ENCODE measurements at places on chromosomes 13 and 19.

GRCh38 chr19:41001243-41001971 lies 10.3 kb downstream of the CYP2B6 start:
- DNase-seq = no peak

- DNase-seq = no peak
These were observed 2.3 kb downstream of the ATP13A1 start for GRCh38 chr19:19661141-19661674.

DNA sequence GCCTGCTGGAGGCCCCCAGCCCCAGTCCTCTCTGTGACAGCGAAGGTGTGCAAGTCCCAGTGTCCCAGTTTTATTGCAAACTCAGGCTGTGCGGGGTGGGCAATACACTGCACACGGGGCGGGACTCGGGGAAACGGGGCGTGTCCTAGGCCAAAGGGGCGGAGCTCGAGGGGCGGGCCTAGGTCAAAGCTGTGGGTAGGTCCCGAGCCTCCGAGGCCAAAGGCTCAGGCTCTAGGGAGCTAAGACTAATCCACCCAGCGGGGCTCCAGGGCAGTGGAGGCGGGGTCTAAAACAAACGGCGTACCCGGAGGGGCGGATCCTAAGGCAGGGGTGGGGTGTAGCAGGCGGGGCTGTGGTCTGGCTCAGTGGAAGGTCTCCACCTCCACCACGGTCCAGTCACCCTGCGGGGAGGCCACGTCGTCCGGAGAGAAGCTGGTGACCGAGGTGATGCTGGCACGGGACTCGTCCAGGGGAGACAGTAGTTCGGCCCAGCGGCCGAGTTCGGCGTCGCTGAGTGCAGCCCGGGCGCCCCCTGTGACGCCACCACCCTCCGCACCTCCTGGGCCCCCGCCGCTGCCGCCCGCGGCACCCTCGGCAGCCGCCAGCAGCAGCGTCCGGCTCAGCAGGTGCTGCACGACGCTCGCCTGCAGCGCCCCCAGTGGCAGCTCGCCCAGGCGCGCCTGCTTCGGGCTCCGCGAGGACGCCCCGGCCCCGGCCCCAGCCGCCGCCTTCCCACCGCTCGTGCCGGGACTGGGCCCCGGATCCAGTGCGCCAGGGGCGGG lies 5.3 kb downstream of the PRR36 start:
- DNase-seq = peak; percentile 83

DNA sequence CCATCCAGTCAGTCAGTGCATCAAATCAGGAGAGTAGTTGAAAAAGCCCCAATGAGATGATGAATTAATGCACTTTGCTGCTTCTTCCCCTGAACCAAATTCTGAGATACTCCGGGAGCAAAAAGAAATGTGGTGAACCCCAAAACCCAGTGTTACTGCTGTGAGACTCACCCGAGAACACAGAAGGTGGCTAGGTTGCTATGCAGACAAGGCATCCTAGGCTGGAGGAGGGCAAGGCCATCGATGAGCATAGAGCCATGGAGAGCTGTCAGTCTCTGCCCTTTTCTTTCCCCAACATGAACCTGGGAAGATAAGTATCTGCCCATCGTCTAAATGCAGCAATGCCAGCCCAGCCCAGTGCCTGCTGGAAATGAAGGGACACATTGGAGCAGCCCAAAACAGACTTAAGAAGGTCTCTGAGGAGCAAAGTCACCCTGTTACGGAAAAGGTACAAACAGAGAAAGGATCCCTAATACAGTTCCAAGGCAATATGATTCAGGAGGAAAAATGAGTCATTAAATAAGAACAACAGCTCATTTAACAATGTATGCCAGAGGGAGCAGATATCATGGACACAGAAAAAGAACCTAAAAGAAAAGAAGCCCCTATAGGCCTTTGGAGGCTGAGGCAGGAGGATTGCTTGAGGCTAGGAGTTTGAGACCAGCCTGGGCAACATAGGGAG lies 272.0 kb downstream of the FOXO1 start:
- no peak for DNase-seq

DNA sequence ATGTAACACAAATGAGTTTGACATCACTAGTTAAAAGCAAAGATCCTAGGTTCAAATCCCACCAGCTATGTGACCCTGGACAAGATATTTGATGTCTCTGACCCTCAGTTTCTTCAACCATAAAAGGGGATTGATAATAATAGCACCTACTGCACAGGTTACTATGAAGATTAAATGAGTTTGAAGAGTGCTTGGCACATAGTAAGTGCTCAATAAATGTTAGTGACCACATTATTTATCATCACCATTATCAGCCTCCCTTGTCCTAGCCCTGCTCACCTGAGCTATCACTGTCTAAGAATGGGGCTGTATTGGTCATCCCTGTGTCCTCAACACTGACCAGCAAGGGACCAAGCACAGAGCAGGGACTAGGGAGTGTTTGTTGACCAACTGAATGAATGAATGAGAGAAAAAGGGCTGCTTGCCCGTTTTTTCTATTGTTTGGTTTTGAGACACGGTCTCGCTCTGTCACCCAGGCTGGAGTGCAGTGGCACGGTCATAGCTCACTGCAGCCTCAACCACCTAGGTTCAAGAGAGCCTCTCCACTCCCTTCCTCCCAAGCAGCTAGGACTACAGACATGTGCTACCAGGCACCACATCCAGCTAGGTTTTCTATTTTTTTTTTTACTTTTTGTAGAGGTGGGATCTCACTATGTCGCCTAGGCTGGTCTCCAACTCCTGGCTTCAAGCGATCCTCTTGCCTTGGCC lies 26.6 kb upstream of the DACT3 start:
- DNase-seq = no peak

DNA sequence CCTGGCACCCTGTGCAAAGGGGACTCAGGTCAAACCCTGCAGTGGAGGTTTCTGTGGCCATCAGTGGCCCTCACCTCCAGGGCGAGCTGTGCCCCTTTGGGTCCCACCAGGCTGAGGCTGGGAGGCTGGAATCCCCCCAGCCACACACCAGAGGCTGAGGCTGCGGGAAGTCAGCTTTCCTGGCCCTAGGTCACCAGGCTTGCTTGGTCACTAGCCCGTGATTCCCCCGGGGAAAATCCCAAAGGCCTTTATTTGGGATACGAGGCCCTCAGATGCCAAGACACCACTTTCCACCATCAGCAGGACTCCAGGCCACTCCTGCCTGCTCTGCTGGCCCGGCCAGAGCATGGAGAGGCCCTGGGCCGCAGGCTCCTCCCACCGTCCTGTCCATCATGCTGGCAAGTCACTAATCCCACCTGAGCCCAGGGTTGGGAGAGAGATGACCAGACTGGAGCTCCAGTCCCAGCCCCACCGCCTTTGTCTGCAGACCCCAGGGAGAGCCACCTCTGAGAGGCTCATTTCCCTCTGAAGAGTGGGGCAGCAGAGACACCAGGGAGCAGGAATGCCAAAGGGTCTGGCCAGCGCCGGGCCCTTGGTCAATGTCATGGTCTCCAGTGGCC lies 4.7 kb downstream of the NKPD1 start:
- DNase-seq = no peak

- no peak for DNase-seq
These were observed 24.2 kb downstream of the ZFR2 start for GRCh38 chr19:3844596-3844995.

GRCh38 chr13:46771693-46772092 lies 25.3 kb downstream of the ESD start:
- no peak for DNase-seq

DNA sequence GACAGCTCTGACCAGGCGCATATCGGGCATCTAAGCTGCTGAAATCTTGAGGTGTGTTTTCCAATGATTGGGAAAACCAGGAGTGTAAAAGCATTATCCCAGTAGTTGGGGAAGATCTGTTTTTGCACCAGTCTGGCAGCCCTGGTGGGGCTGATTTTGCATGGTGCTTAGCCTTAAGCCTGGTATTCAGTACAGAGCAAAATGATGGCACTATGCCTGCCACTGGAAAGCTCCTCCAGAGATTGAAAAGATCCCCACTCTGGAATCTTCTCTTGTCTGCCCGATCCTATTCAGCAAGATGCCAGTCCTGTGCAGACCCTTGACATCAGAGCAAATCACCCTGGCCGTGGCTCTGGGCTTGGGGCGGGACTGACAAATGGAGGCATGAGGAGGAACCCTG lies 44.7 kb upstream of the SIAH3 start:
- no peak for DNase-seq

- DNase-seq = no peak
These were observed 12.5 kb downstream of the PBX4 start for GRCh38 chr19:19606021-19606420.

DNA sequence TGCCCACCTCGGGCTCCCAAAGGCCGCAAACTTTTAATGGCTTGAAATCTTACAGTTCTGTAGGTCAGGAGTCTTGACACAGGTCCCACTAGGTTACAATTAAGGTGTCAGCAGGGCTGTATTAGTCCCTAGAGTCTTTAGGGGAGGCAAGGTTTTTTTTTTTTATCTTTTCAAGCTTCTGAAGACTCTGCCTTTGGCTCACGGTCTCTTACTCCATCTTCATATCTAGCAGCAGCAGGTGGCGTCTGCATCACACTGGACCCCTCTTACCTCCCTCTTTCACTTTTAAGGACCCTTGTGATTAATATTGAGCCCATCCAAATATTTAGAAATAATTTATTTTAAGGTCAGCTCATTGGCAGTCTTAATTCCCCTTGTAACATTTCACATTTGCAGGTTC lies 11.6 kb downstream of the MIR17HG start:
- no peak for DNase-seq

- DNase-seq = no peak
These were observed 20.6 kb upstream of the METTL21C start for GRCh38 chr13:102715447-102715846.

DNA sequence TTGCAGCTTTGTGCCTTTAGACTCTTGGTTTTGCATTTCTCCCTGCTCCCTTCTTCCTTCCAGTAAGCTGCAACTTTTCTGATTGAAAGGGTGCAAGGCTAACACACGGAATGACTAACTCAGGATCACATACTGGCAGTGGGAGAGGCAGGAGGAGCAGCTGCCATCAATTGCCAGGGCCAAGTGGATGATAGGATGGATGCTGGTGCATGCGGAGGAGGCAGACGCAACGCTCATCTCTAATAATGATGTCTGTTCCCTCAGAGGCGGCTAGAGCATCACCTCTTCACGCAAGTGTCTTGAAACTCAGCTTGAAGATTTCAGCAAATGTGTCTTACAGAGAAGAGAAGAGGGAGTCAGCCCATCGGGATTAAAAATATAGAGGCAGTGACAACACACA lies 49.5 kb upstream of the TPM4 start:
- no peak for DNase-seq

DNA sequence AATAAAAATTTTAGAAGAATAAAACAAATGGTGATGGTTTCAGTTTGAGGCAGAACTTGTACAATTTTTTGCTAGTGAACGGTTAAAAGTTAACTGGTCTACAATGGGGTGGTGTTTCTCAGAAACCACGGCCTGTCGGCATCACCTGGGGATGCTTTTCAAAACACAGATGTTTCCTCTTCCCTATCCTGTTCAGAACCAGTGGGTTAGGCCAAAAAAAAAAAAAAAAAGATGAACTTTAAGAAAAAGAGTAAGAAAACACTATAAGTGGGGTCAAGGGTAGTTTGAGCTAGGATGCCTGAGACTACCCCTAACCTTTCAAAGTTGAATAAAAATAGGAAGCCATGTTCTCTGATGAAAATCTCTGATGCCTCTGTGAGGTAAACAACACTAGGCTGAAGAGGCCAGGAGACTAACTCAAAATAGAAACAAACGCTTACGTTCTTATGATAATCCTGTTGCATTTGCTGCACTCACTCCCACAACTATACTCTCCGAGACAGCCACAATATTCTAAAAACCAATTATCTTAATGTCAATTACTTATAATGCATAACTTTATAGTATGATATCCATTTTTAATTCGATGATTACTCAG lies 3.3 kb downstream of the MTIF3 start:
- DNase-seq = no peak

DNA sequence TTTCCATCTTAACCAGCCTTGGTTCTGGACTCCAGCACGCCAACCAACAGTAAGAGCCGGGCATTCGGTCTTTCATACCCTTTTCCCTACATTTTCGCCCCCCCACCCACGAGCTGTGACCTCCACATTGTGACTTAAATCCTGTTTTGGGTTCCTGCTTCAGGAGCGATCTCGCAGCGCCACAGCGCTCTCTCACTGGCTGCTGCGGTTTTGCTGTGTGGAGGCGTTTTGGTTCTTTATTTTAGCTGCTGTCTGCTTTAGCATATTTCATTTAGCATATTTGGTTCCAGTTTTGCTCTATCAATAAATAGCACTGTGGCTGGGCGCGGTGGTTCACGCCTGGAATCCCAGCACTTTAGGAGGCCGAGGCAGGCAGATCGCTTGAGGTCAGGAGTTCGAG lies 19.5 kb upstream of the SLC39A3 start:
- no peak for DNase-seq

DNA sequence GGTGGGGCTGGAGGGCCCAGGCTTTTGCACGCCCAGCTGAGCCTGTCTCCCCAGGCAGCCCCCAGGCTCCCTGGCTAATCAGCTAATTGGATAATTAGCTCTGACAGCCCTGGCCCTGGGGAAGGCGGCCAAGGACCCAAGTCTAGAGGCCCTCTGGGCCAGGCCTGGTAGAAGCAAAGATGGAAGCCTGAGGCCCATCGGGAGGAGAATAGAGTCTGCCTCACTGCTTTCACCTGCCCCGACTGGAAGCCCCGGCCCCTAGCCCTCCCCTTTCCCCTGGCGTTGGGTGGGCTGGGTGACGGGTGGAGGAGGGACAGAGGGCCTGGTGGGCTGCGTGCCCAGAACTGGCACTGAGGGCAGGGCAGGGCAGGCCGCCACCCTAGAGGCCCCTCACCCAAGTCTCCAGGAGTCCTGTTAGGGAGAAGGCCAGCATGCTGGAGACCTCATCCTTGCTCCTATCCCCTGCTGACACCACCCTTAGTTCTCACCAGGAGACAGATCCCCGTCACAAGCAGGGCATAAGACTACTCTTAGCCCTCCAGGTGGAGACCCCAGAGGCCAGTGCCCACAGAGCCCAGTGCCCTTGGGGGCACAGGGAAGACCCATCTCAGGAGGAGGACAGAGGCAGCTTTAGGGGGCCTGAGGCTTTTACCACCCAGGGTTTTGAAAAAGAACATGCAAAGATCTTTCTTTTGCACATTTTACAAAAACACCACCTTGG lies 12.0 kb downstream of the LYL1 start:
- no peak for DNase-seq

- no peak for DNase-seq
These were observed 8.9 kb upstream of the ACP5 start for GRCh38 chr19:11586331-11586730.

DNA sequence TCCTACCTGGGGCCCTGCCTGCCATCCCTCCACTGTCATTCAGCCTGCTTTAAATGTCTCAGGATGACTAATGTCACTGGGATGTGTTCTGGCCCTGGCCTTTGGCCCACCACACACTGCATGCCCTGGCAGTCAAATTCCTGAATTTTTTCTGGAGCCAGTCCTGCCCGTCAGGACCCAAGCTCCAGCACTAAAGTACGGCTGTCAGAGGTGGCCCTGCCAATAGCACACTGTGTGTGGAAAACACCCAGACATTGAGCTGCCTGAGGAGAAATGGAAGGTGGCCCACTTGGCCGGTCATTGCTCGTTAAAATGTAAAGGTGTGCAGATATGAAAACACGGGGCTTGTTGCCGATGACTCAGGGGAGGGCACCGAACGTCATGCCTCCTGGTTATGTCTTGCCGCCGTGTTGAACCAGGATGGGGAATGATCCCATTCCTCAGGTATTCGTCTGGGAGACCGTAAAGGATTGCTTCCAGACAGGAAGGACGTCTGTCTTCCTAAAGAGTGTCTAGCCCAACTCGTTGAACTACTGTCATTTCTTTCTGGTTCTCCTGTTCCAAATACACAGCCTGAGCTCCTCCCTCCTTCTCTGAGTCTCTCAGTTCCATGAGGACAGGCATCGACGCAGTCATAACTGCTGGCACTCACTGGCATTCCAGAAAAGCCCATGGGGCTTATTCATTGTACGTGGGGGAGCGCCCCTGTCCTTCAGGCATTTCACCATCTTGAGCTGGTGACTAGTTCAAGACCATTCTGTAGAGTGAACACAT lies 40.6 kb downstream of the COL4A2 start:
- no peak for DNase-seq
